T-helper 2 cell treated with Interferon-gamma antibody and Interleukin-4, amounts not matched to agents 100 ng/mL and 5 ng/mL, for 36 hours (primary cell): ENCODE measurements at places on chromosomes 11 and 22. TPM values are rescaled to one million over a fixed set of nuclear protein-coding genes. Genes with fewer than 3 reads are reported as not detected.

DCHS1 gene
- total RNA-seq = 0.43 and 0.45 TPM in 2 replicates

FAM83F gene
- total RNA-seq = 0.02 TPM in 1 of 2 replicates, not detected in the other

TRAPPC4 gene
- total RNA-seq = 82.3 and 86.6 TPM in 2 replicates

TEF gene
- total RNA-seq = 3.0 and 3.3 TPM in 2 replicates

KRTAP5-10 gene
- not detected in 2 replicates for total RNA-seq

MAJIN gene
- not detected in 2 replicates for total RNA-seq

SVIP gene
- total RNA-seq = 30.1 and 35.8 TPM in 2 replicates

DGCR6L gene
- 48.5 and 53.3 TPM in 2 replicates for total RNA-seq

OLFML1 gene
- total RNA-seq = not detected in 2 replicates

OR52N5 gene
- not detected in 2 replicates for total RNA-seq

CD3D gene
- 474 and 495 TPM in 2 replicates for total RNA-seq

NOX4 gene
- not detected in 2 replicates for total RNA-seq

CLTCL1 gene
- total RNA-seq = 0.84 and 1.0 TPM in 2 replicates

POU2AF2 gene
- not detected in 2 replicates for total RNA-seq

MRGPRD gene
- total RNA-seq = not detected in 2 replicates

NAV2 gene
- total RNA-seq = 0.36 and 0.45 TPM in 2 replicates

NAALADL1 gene
- 8.5 and 9.8 TPM in 2 replicates for total RNA-seq

GAL gene
- total RNA-seq = not detected in 2 replicates

LRRC56 gene
- 2.1 and 2.2 TPM in 2 replicates for total RNA-seq
